ENCODE measurements at places on chromosomes 1 and 21.
A peak's percentile ranks its signal among the peaks of the same experiment; 100 is the strongest.

- no peak for DNase-seq
Measured at GRCh38 chr1:67761091-67761490, 72.2 kb downstream of the GNG12 start.

DNA sequence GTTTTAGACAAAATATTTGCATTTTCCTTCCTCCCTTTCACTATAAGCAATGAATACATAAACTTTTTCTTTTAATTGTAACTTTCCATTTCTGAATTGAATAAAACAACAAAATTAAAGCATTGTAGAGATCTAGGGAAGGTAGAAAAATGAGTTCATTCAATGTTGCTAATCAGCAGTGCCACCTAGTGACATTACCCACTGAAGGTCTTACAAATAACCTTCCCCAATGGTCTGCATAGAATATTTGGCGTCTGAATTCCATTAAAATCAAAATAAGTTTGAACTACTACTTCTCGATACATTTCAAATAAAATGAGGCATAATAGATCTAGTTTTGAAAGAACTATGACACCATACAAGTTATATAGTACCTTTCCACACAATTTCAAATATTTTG, 19.6 kb downstream of the FH start:
- no peak for DNase-seq

GRCh38 chr21:42254083-42254482, 35.1 kb downstream of the ABCG1 start:
- no peak for DNase-seq

DNA sequence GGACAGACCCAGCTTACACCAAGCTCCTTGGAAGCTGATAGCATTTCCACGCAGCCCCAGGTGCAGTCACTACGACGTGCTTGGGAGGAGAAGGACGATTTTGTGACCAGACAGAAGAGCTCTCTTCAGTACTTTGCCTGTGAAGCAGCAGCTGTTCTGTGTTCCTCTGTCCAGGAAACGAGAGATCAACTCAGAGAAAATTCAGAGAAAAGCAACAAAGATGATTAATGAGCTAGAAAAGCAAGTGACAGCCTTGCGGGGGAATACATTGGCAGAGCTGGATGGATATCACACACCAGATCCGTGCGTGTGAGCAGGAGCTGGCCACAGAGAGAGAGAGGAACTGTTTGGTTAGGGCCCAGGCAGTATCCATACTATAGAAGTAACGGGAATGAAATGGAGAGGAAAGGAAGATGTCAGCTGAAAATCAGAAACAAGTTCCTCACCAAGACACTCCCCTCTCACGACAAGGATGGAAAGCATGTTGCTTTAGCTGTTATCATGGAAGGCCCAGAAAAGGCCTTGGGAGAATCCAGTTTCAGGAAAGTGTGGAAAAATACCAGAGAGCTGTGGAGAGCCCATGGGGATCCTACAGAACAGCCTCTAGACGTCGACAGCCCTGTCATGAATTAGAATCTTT, 106.2 kb downstream of the TOMM20 start:
- DNase-seq = no peak

DNA sequence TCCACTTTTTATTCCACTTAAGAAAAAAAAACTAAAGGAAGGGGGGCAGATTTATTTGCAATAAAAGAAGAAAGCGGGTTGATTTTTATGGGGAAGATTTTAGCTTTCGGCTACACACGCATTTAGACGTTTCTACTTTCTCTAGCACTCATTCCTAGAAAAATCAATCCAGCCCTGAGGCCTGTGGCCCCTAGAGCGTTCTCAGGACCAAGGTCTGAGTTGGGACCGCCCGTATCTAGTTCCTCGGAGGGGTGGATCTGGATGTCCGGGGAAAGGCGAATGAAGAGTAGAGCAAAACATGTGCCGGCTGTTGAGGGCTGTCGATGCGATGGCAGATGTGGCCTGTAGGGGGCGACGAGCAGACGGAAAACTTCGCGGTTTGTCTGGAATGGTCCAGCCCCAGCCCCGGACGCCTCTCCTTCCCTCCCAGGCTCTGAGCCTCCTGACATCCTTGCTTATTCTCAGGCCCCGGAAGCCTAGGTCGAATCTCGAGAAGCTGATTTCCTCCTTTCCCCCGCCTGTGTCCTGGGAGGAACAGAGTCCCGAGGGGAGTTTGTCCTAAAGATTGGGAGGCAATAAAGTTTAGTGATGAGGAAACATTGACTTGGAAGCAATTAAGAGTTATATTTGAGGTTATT, 5.2 kb downstream of the FOXD3 start:
- no peak for DNase-seq

DNA sequence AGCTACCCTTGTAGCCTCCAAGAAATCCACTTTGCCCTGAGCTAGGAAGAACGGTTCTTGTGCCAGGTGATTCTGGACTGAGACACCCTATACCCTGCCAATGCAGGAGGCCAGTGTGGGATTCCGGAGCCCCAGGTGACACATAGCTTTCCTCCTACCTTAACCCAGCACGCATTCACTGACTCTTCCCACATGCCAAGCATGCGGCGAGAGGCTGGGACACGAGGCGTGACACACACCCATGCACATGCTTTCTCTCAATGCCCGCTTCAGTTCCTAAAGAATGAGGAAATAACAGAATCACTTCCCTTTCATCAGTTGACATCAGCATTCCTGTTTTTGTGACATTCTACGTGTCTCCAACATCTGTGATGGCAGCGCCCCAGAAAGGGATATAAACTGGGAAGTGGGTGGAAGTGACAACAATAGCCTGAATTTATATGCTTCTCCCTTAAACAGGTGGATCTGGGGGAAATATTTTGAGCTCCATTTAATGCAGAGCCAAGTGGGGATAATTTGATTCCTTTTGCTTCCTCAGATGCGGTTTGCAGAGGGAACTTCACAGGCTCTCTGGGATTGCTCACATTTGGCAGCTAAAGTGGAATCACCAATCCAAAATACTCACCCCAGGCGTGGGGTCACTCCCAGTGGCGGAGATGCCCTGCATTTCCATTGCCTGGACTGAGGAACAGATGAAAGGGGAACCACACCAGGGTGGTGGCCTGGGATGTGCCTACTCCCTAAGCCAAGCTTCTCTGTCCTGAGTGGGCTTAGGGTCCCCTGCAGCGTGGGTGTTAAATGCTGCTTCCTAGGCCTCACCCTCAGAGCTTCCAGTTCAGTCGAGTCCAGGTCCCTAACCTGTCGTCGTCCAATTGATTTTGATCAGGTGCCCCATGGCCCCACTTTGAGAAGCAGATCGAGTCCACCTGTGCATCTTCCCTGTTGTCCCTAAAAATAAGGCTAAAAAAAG, 445.1 kb downstream of the SIPA1L2 start:
- DNase-seq = no peak

DNA sequence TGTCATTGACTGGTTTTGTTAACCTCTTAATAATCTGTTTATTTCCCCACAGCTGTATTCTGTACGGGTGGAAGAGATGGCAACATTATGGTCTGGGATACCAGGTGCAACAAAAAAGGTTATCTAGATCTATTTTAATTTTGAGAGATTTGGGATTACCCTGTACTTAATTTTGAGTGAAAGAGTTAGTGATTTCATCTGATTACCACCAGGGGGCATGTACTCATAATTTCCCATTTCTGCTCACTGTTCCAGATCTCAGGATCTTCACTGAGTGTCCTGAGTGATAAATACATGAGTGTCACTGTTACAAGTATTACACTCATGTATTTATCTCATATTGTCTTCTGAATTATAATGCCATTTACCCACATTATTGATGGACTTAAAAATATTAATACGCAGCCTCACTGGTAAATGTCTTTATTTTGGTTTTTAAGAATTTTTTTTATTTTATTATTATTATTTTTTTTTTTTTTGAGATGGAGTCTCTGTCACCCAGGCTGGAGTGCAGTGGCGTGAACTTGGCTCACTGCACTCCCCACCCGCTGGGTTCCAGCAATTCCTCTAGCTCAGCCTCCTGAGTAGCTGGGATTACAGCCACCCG, 27.4 kb downstream of the DTL start:
- no peak for DNase-seq

DNA sequence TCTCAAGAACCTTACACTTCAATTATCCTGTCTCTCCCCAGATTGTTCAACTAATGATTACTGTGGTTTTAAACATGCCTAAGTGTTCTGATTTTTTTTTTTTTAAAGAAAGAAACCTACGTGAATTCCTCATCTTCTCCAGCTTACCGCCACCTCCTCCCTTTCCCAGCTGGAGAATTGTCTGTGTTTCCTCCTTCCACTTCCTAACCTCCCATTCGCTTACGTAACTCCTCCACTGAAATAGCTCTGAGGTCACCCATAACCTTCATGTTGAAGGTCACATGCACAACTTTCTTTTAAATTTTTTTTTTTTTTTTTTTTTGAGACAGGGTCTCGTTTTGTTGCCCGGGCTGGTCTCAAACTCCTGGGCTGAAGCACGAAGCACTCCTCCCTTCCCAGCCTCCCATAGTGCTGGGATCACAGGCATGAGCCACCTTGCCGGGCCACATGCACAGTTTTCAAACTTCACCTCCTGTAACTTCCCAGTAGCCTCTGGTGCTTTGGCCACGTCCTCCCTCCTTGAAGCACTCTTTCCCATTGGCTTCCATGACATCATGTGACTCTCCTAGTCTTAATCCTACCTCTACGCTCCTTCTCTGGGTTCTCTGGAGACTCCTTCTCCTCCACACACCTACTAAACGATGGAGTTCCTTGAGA, 9.8 kb upstream of the CAPZB start:
- DNase-seq = no peak

GRCh38 chr1:64915381-64916274, 50.7 kb downstream of the JAK1 start:
- DNase-seq = no peak

GRCh38 chr1:10374442-10374860, 24.4 kb upstream of the PGD start:
- no peak for DNase-seq

GRCh38 chr1:17091252-17091651, 28.0 kb downstream of the PADI2 start:
- no peak for DNase-seq

GRCh38 chr1:177130451-177130945, 34.0 kb downstream of the ASTN1 start:
- no peak for DNase-seq

- no peak for DNase-seq
Measured at GRCh38 chr1:37677808-37678207, 14.5 kb upstream of the CDCA8 start.

GRCh38 chr1:230869500-230869899, 1.2 kb upstream of the C1orf198 start:
- no peak for DNase-seq

DNA sequence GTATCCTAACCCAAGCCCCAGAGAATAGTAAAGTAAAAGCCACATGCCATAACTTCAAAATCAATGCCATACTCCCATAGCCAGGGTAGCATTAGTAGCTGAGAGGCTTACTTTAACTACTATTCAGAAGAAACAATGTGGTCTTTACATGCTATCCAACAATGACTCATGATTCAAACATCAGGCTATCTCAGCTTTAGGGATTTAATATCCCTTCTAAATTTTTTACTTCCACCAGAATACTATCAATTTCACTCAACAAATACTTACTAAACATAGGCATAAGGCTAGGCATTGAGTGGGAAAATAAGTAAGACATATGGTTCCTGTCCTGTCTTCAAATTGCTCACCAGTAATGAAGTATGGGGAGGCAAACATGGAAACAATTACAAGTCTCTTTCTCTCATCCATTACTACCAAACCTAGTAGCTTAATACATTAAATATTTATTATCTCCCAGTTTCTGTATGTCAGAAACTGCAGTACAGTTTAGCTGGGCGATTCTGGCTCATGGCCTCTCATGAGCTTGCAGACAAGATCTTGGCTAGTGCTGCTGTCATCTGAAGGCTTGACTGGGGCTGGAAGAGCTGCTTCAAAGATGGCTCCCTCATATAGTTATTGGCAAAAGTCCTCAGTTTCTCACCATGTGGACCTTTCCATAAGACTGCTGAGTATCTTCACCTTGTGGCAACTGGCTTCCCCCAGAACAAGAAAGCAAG, 30.7 kb downstream of the EVI5 start:
- DNase-seq = no peak

GRCh38 chr1:77631751-77632150, 50.7 kb downstream of the ZZZ3 start:
- no peak for DNase-seq

- no peak for DNase-seq
Measured at GRCh38 chr1:224226849-224227502, 43.9 kb downstream of the DEGS1 start.

- DNase-seq = no peak
Measured at GRCh38 chr1:177209357-177209756, 38.6 kb downstream of the BRINP2 start.

DNA sequence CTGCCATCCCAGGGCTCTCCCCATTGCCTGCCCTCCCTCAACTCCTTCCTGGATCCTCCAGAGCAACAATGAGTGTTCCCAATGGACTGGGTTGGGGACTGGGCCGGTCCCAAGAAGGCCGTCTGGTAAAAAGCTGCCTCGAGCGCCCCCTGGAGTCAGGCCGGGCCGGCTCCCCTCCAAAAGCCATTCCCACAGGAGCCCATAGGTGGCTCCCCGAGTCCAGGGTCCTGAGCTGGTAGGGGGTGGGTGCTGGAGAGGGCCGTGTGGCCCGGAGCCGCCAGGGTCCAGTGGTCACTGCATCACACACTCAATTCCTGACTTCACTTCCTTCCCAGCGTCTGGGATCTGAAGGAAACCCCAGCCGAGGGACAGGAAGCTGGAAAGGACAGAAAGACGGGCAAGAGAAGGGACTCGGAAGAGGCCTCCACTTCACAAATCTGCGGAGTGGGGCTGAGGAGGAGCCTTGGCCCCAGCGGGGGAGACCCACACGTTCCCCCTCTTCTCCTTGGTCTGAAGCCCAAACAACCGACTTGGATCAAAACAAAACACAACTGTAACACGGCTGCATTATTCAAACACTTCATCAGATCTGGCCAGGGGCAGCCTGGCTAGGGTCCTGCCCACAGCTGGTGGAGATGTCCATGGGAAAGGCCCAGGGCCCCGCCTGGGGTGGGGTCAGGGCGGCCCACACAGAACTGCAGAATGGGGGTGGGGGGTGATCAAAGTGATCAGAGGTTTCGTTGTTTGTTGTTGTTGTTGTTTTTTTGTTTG, 10.9 kb upstream of the ALDH4A1 start:
- DNase-seq = peak; percentile 47

GRCh38 chr1:228837032-228837431, 101.8 kb downstream of the RHOU start:
- no peak for DNase-seq

- DNase-seq = no peak
Measured at GRCh38 chr21:42476388-42477331, 19.4 kb downstream of the RSPH1 start.

GRCh38 chr1:167821969-167822685, 91.8 kb downstream of the ADCY10 start:
- DNase-seq = no peak
